ENCODE measurements at places on chromosomes 5 and 9.

DNA sequence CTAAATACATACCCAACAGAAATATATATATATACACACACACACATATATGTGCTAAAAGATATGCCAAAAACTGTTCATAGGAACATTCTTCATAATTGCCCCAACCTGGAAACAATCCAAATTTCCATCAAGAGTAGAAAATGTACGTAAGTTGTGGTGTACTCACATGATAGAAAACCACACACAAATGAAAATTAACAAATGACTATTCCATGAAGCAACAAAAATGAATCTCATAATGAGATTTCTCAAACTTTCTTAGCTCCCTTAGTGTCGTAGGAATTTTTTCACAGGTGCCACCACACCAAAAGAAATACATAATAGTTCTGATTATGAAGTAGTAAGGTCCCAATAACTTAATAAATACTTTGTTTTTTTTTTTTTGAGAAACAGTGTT is 7.8 kb downstream of the ATP10B start:
- DNase-seq: no peak

DNA sequence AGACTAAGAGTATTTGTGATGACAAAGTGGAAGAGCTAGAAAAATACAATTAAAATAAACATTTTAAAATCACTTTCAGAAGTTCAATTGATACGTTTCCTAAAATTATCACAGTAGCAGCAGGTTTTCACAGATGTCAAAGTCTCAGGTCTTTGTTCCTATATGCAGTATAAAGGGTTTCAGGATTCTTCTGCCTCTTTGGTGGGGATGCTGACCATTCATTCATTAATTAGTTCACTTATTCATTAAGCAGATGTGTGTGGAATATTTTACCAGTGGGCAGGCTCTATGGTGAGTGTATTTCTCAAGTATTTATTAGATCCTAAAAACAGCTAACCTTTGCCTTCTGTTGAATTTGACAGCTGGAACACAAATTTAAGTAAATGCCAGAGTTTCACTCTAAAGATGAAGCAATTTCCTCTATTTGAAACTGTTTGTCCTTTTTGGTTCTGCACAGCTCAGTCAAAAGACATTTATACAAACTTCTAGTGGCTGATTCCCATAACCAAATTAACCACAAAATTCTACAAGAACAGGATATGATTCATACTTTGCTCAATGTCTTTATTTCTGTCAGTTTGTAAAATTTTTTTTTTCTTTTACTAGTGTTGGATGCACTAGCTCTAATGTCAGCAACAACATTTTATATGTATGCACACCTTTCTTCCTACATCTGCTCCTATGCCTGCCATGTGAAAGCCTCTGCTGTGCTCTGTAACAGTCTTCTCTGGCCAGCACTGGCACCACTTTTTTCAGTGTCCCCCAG is 75.9 kb upstream of the PRR16 start:
- DNase-seq: no peak

GRCh38 chr5:163387589-163388343 is 49.6 kb upstream of the CCNG1 start:
- no peak for DNase-seq

GRCh38 chr5:155263381-155263780 is 249.8 kb downstream of the KIF4B start:
- DNase-seq: no peak

- no peak for DNase-seq
These were observed 128.6 kb downstream of the PDZD2 start for GRCh38 chr5:31767335-31768031.

DNA sequence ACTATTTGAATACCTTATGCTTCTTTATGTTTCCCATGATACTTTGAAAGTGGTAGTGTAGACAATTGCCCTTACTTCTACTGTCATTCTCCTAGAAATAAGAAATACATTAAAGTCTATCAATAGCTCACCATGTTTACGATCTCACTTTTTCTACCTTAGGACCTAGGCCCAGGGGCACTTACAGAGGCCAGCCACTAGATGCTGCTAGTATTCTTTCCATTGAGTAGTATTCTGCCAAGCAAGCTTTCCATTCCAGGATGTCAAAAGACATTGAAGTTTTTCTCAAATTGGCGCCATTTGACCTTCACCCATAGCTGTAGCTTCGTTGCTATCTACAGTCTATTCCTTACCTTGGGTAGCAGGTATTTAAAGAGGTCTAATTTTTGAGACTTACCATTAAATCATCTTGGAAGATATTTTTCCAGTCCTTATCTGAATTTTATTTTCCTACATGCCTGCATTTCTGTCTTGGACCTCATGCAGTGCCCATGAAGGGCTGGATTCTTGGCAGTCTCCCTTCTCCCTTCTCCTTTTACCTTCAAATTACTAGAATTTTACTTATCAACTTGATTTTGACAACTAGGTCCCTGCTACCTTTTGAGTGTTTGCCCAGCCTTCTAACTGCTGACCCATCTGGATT is 246.0 kb upstream of the NUDT12 start:
- DNase-seq: no peak

DNA sequence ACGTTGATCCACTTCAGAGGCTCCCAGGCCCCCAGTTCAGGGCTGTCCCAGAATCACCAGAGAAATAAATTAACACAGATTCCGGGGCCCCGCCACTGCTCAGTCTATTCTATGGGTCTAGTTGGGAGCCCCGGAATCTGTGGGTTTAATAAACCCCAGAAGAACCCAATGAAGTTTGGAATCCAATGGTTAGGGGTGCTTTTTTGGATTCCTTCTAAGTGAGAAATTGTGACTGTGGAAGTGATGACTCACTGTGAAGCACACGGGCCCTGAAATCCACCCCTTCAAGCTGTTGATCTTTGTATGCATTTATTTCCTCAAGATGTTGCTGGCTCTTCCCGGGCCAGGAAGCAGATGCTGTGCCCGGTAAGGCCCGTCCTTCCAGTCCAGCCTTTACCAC is 57.3 kb upstream of the SLC28A3 start:
- DNase-seq: no peak

DNA sequence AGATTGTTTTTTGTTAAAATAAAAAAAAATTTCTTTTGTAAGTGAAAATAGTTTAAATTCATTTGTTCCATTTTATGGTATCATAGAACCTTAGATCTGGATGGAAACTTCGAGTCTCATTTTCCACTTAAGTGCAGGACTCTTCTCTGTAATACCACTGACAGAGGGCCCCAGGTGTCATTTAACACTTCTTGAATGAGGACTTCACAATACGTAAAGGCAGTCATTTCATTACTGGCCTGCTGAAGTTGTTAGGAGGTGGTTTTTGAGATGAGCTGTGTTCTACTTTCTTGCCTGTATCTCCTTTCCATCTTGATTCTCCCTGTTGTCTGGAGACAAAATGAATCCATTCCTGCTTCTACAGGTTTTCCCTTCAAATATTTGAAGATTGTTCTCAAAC is 455.3 kb downstream of the DMRT2 start:
- no peak for DNase-seq

Measured in sciatic nerve (tissue), 2 donors.